Stimulated activated CD4-positive, alpha-beta T cell treated with anti-CD3 and anti-CD28 coated beads, TNF-alpha, amount 100 ng/mL, for 48 hours (primary cell): ENCODE measurements at places on chromosomes 13 and 19.

DNA sequence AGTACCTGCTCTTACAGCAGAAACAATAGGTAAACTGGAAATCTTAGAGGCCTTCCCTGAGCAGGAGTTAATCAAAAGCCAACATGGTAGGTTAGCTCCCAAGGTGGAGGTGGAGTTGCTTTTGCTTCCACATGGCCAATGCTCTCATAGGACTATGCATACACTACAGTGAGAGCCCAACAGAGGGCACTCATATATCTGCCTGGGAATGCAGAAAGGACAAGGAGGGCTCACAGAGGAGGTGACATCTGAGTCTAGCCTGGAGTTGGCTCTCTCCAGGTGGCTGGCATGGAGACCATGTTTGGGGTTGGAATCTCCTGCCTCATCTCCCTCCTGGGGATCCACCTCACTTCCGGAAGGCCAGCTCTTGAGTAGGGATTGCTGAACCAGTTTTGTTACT is 34.6 kb downstream of the ATP8A2 start:
- DNase-seq: no peak

GRCh38 chr19:17479325-17479791 is 9.0 kb downstream of the SLC27A1 start:
- no peak for DNase-seq

DNA sequence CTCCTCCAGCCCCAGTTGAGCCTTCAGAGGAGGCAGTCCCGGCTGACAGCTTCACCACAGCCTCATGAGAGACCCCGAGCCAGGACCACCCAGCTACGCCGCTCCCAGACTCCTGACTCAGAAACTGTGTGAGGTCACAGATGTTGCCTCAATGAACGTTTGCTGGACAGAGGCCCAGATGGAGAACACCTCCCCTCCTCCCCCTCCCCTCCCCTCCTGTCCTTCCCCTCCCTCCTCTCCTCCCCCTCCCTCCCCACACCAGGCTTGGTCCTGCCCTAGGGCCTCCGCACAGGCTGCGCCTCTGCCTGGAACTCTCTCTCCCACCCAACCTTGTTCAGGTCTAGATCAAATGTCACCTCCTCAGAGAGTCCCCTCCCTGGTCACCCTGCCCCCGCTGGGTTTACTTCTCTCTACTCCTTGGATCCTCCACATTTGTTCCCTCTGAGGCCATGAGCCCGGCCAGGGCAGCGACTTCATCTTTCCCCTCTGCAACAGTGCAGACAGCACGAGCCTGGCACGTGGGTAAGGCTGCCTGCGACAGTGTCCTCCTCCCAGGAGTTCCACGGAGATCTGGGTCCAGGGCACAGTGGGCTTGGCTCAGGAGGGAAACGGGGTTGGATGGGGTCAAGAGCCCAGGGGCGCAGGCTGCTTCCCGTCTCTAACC is 17.4 kb downstream of the PIP5K1C start:
- DNase-seq: no peak

DNA sequence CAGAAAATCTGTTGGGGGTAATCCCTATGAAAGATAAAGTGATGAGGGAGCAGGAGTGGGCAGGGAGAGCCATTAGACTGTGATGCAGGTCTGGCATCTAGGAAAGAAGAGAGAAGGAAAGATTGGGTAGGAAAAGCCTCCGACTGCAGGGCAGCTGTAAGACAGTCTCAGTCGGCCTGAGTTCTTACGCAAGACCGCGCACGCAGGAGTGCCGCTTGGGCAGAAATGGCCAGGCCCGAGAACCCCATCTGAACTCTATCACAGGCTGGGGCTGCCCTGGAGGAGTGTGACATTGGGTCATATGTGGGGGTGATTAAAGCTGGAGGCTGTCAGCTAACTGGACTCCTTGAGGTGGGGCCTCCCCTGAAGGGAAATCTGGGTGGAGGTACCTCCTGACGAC is 13.9 kb upstream of the FBXL3 start:
- DNase-seq: no peak

GRCh38 chr13:27036236-27036981 is 135.2 kb downstream of the USP12 start:
- no peak for DNase-seq

GRCh38 chr19:41871573-41872383 is 5.3 kb upstream of the CD79A start:
- no peak for DNase-seq

DNA sequence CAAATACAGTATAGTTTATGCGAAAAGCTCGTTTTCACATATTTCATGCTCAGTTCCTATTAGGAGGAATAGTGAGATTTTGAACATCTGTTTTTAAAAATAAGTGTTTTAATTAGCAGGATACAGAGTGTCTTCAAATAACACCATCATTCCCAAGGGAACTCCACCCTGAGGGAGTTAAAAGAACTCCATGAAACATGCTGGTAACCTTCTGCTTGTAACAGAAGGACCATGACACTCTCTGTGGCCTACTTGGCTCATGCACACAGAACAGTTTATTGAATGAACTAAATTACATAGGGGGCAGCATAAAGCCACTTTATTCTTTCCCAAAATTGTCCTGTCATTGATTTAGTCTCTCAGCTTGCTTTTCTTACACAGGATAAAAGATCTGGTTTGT is 809.5 kb upstream of the SLITRK6 start:
- DNase-seq: no peak

DNA sequence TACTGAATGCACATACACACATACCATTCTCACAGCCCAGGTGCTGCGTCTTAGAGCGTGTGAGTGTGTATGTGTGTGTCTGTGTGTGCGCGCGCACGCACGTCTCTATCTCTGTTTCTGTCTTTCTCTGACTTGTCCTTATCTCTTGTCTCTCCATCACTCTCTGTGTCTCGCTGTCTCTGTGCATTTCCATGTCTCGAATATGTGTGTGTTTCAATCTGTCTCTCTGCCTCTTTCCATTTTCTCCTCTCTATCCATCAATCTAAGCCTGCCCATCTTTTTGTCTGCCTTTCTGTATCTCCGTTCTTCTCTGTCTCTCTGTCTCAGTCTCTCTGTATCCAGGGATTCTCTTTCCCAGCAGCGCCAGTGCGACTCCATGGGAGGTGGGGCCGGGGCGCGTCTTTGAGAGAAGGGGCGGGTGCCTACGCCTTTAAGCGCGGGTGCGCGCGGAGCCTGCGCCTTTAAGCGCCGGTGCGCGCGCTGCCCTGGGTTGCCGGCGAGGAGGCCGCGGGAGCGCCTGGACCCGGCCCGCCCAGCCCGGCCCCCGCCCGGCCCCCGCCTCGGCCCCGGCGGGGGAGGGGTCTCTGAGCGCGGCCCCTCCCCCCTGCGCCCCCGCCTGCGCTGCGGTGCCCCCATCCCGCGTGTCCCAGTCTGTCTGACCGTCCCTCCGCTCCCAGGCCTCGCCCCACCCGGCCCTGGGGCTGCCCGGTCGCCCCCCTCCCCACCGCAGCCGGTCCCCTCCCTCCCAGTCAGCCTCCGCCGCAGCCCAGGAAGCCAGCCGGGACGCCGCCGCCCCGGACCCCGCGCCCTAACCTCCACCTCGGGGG is at the start of gene LRFN3:
Gene LRFN3, plus strand, starts transcription at position 464 of the 827 bp plus-strand sequence. CDS start 3,052 bp downstream, outside the sequence.
- no peak for DNase-seq

DNA sequence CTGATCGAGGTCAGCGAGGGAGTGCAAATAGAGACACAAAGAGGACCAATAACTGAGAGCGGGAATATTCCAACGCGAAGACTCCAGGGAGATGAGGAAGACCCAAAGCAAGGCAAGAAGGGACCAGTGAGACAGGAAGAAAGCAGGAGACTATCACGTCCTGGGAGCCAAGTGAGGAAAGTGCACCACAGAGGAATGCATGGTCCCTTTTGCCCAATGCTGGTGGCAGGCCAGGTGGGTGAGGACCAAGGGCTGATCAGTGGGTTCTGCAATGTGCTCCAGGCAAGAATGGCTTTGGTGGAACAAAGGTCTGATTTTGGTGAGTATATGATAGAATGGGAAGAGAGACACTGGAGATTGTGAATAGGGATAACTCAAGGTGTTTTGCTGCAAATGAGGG is 25.4 kb downstream of the CHST8 start:
- no peak for DNase-seq

GRCh38 chr19:18791315-18791678 is 192 bp upstream of the COMP start:
- DNase-seq: no peak

DNA sequence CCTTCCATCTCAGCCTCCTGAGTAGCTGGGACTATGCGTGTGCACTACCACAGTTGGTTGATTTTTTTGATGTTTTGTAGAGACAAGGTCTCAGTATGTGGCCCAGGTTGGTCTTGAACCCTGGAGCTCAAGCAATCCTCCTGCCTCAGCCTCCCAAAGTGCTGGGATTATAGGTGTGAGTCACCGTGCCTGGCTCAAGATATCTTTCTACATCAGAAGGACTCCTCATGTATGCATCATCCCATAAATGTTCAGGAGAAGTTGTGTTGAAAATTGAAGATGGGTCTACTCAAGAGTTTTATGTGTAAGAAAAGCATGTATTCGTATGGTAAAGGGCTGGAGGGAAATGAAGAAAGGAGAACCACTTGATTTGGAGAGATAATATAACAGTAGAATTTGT is 71.8 kb upstream of the STK24 start:
- no peak for DNase-seq

DNA sequence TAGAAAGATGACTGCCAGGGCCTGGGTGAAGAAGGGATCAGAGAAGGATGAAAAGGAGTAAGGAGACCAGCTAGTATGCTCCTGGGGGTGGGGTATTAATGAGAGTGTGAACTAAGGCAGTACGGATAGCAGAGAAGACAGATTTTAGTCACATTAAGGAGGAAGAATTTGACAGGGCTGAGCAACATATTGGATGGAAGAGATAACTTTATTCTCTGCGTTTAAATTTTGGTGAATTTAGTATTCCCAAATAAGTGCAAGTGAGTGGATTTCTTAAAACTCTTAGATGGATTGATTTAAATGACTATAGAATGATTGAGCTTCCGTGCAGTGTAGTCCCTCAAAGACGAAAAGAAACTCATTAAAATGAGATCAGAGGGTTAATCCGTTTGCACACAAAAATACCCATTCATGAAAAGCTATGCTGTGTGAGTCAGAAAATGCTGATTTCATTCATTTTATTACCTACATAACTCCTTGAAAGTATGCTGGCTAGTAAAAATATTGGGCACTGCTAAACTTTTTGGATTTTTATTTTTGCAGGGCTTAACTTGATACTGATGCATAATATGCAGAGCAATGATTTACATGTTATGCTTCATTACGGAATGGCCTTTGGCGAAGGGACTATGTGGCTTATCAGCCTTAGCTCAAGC is 54.1 kb downstream of the WDFY2 start:
- DNase-seq: no peak

GRCh38 chr13:44135566-44135965 is 238.1 kb upstream of the SERP2 start:
- no peak for DNase-seq

DNA sequence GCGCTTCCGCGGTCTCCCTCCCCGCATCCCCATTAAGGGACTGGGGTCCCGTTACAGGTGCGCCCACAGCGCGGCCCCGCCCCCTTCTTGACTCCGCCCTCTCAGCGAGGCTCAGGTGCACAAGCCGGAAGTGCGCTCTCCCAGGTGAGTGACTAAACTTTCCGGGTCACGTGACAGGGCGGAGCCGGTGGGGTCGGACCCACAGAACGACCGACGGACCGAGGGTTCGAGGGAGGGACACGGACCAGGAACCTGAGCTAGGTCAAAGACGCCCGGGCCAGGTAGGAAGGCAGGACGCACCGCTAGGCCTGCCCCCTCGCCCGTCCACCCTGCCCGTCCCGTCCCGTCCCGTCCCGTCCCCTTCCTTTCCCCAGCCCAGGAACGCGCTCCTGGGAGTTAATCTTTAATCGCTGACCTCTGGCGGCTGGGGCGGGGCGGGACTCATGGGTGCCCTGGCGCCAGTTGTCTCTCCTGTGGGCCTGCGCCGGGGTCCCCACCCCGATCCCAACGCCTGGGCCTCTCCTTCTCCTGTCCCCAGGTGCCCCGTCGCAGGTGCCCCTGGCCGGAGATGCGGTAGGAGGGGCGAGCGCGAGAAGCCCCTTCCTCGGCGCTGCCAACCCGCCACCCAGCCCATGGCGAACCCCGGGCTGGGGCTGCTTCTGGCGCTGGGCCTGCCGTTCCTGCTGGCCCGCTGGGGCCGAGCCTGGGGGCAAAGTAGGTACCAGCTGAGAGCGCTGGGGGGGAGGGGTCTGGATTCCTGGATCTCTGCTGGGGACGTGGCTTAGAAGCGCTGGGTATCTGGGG is at the start of gene CRB3:
Gene CRB3, plus strand, starts transcription at position 202 of the 804 bp plus-strand sequence. Its CDS starts 431 bp downstream, at position 633.
- DNase-seq: no peak

DNA sequence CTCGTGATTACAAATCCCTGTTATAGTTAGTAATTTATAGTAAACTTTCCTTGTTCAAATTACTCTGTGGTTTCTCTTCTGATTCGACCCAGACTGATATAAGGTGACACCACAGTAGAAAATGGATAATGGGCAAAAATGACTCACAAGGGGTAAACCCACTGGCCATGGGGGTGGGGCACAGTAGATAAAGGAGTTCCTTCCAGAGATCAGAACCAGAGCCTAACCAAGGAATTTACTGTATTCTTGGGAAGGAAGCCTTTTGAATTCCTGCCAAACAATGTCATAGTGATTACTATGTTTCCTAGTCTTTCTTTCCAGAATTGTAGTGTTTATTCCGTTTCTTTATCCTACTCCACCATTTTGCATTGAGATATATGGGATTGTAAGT is 21.9 kb downstream of the MIR17HG start:
- no peak for DNase-seq

DNA sequence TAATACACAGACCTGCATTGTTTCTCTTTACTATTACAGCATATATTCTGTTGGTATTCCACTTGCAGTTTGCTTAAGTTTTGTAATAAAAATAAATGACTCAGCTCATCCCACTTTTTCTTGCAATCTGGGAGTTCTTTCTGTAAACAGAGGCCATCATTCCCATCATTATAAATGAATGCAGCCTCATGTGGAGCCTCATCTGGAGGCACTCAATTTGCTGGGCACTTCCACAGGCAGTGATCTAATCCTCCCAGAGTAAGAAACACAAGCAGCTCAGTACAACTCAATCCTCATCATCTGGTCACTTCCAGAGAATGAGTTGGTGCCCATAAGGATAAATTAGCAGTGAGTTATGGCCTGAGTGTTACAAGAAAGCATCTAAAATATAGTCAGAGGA is 2801.9 kb downstream of the PCDH9 start:
- no peak for DNase-seq

DNA sequence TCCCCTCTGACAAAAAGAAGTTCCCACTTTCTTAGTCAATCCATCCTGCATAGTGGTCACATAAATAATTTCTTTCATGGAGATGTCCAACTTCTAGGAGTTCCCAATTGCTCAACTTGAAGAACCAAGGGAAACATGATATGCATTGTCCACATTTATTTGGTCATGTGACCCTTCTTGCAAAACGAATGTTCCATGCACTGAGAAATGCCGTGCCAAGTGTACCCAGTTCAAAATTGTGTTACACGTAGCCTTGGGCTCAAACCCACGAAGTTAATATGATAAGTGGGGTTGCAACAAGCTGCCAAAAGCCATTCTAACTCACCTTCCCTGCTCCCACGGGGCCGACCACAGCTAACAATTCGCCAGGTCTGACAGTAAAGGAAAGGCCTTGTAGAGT is 113.1 kb downstream of the ABCC4 start:
- no peak for DNase-seq
